ENCODE measurements at places on chromosomes 7 and 10.
A peak's percentile ranks its signal among the peaks of the same experiment; 100 is the strongest.

GRCh38 chr10:5018134-5018533 is 14.5 kb upstream of the AKR1C2 start:
- no peak overlapping the region for H3K4me3 ChIP-seq
- H3K4me1 ChIP-seq: no peaks in the 10 kb centered on the region
- no peaks in the 10 kb centered on the region for H3K27me3 ChIP-seq
- H3K27ac ChIP-seq: no peak overlapping the region

DNA sequence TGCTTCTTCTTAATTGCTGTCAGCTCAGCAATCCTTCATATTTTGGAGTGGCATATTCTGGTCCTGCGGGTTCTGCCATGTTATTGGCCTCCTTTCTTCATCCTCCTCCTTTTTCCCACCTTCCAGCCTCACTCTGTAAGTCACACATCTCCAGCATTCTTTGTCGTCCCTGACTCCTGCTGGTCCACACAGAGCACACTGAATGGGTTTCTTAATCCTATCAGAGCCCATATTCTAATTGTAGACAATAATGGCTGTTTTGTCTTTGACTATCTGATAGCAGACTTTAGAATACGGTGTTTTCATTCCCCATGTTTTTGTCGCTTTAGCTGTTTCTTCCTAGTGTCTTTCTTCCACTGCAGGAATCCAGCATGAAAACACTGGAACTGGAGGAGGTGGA is 389.6 kb downstream of the REEP3 start:
- no peak for DNase-seq
- H3K4me1 ChIP-seq: no peaks in the 10 kb centered on the region
- H3K36me3 ChIP-seq: no peaks in the 10 kb centered on the region
- H3K27ac ChIP-seq: no peak overlapping the region
- H3K27me3 ChIP-seq: no peaks in the 10 kb centered on the region

DNA sequence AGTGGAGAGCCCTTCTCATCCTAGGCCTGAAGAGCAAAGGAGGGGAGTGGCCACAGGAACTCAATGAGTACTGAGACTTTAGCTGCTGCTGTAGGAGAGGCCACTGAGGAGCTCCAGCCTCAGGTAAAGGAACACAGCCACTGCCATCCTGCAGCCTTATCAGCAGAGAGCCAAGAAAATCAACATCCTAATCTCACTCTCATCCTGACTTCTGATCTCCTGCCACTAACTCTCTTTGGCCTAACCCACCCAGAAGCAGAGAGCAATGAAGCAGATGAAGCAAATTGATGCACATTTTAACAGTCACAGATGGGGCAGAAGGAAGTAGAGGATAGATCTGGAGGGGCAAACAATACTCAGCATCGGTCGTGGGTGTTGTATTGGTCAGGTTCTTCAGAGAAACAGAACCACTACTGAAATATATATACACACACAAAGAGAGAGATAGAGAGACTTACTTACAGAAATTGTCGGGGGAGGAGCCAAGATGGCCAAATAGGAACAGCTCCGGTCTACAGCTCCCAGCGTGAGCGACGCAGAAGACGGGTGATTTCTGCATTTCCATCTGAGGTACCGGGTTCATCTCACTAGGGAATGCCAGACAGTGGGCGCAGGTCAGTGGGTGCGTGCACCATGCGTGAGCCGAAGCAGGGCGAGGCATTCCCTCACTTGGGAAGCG is 297.6 kb downstream of the MTERF1 start:
- H3K4me3 ChIP-seq: no peak overlapping the region
- no peaks in the 10 kb centered on the region for H3K4me1 ChIP-seq
- no peaks in the 10 kb centered on the region for H3K27me3 ChIP-seq
- no peaks in the 10 kb centered on the region for H3K36me3 ChIP-seq
- no peak overlapping the region for H3K27ac ChIP-seq

DNA sequence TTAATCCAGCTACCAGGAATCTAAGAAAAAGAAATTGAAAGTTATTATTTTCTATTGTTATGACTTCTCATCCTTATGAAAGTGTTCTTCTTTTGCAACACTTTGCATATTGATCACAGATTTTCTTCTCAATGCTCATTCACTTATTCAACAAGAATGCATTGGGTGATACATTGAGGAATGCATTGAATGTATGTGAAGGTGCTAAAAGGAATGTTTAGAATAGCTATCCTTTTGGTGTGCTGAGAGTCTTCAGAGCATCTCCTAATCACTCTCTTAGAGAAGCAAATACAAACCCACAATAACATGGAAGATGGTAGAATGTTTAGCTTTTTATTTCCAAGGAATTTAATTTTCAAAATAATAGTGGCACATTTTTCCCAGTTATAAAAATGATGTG is 122.1 kb upstream of the KMT2E start:
- no peak overlapping the region for H3K27ac ChIP-seq
- no peaks in the 10 kb centered on the region for H3K4me1 ChIP-seq
- no peak for DNase-seq

DNA sequence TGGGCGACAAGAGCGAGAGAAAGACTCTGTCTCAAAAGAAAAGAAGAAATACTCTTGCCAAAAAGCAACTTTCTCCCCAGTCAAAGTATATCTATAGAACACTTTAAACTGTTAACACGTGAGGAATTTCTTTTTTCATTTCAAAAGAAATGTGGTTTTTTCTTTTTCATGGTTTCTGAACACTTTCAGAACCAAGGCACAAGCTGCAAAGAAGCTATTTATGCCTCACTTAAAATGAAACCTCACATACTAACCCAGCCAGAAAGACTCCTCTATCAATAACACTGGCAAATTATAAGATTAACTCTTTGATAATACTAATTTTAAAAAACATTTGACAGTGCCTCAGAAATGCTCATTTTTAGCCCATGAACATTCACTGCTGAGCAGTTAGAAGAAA is 20.9 kb downstream of the TBX20 start:
- DNase-seq: no peak
- H3K27ac ChIP-seq: no peak overlapping the region
- no peaks in the 10 kb centered on the region for H3K27me3 ChIP-seq
- H3K4me3 ChIP-seq: no peak overlapping the region
- H3K4me1 ChIP-seq: no peaks in the 10 kb centered on the region

- no peak overlapping the region for H3K27ac ChIP-seq
- H3K36me3 ChIP-seq: no peaks in the 10 kb centered on the region
- no peak overlapping the region for H3K4me3 ChIP-seq
- H3K4me1 ChIP-seq: no peaks in the 10 kb centered on the region
- DNase-seq: peak; percentile 45
These were observed 11.9 kb upstream of the OPALIN start for GRCh38 chr10:96370584-96371157.

DNA sequence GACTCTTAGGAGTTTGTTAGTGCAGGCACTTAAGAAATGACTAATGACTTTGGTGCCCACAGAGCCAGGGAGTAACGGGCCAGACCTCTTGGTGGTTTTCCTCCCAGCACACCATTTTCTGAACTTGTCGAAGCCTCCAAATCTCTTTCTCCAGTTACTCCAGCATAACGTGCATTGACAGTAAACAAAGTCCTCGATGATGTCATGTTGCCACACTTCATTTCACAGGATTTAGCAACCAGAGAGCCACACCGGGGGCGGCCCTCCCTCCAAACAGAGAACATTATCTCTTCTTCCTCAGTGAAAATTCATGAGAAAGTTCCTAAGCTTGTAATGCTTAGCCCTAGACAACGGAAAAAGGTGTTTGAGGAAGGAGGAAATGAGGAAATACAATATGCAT is 4.0 kb upstream of the SVOPL start:
- no peak for DNase-seq
- H3K4me1 ChIP-seq: no peaks in the 10 kb centered on the region
- H3K27me3 ChIP-seq: no peaks in the 10 kb centered on the region
- no peak overlapping the region for H3K4me3 ChIP-seq
- H3K36me3 ChIP-seq: no peaks in the 10 kb centered on the region

DNA sequence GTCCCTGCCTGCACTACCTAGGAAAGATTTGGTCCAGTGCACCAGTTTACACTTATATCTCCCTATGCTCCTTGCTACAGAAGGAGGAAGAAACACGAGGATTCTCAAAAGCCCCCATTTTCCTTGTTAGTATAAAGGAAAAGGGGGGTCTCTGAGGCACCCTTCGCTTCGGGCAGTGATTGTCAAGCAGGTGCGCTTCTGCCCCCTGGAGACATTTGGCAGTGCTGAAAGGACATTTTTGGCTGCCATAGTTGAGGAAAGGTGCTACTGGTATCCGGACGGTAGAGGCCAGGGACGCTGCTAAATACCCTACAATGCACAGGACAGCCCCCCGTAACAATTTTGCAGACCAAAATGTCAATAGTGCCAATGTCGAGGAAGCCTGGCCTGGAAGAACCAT is 193.7 kb downstream of the GFRA1 start:
- no peaks in the 10 kb centered on the region for H3K27me3 ChIP-seq
- no peaks in the 10 kb centered on the region for H3K36me3 ChIP-seq
- H3K4me3 ChIP-seq: no peak overlapping the region
- H3K27ac ChIP-seq: no peak overlapping the region
- no peak for DNase-seq

GRCh38 chr7:141960687-141961422 is 12.7 kb downstream of the TAS2R38 start:
- no peak overlapping the region for H3K4me3 ChIP-seq
- H3K27me3 ChIP-seq: no peaks in the 10 kb centered on the region
- no peak for DNase-seq

GRCh38 chr7:77407906-77408305 is 8.2 kb downstream of the GSAP start:
- DNase-seq: no peak
- no peak overlapping the region for H3K4me3 ChIP-seq
- H3K27me3 ChIP-seq: peaks cover 4% of the 10 kb centered on the region
- H3K36me3 ChIP-seq: no peaks in the 10 kb centered on the region
- no peaks in the 10 kb centered on the region for H3K4me1 ChIP-seq

DNA sequence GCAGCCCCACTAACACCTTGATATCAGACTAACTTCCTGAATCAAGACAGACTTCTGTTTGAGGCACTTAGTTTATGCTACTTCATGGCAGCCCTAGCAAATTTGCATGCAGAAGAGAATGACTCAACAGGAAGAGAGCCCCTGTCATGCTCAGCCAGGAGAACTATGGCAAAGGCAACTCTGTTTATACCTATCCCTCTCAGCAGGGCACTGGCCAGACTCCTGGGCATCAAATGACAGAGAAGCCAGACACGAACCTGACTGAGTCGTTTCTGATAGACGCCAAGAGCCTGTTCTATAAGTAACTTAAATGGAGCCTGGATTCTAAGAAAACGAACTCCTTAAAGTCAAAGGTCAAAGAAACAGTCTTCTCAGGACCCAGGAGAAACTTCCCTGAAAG is 50.9 kb upstream of the UNC5B start:
- H3K4me3 ChIP-seq: no peak overlapping the region
- H3K27me3 ChIP-seq: no peaks in the 10 kb centered on the region
- no peak overlapping the region for H3K27ac ChIP-seq

DNA sequence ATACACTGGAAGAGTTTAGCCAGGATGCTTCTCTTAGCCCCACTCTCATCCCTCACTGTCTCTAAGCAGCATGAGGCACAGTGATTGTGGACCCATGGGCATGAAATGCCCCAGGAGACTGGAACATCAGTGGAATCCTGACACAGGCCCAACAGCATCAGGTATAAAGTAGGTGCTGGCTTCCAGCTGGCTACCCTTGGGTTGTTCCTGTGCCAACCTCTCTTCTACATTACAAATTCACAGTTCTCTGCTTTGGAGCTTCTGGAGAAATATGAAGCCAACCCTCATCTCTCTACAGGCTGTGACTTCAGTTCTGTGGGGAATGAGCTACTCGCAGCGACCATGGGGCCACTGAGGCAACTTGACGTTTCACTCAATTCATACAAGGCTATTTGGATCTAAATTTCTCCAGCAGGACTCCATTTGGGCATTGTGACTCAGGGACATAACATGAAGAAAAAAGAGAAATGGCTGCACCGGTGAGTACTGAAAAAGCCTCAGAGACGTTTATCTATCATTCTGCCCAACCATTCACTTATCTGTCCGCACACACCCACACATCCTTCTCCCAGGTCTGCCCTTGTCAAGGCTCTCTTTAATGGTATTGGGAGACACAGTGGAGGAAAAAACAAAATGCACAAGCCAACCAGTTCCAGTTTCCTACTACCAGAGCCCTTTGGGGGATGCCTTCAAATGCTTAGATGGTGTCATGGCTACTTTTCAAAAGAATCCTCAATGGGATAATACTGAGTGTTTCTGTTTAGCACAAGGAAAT is 35.4 kb upstream of the TM9SF3 start:
- no peaks in the 10 kb centered on the region for H3K27me3 ChIP-seq
- no peak for DNase-seq
- H3K4me3 ChIP-seq: no peak overlapping the region
- no peaks in the 10 kb centered on the region for H3K4me1 ChIP-seq

- H3K4me1 ChIP-seq: no peaks in the 10 kb centered on the region
- H3K36me3 ChIP-seq: peaks cover 3% of the 10 kb centered on the region
- DNase-seq: no peak
- H3K27me3 ChIP-seq: no peaks in the 10 kb centered on the region
- no peak overlapping the region for H3K4me3 ChIP-seq
- no peak overlapping the region for H3K27ac ChIP-seq
These were observed 209.4 kb downstream of the ZMYND11 start for GRCh38 chr10:344582-345200.

GRCh38 chr7:94003446-94004023 is 620 bp downstream of the BET1 start:
- DNase-seq: no peak
- H3K4me3 ChIP-seq: peak overlapping the region; percentile 98
- peaks cover 12% of the 10 kb centered on the region for H3K4me1 ChIP-seq
- H3K36me3 ChIP-seq: peaks cover 7% of the 10 kb centered on the region

Data from CD4-positive, CD25-positive, alpha-beta regulatory T cell (primary cell).